ENCODE measurements at places on chromosomes 7 and 10.

GRCh38 chr10:4885162-4885561, 59.2 kb downstream of the AKR1E2 start:
- DNase-seq: no peak

- no peak for DNase-seq
Observed at GRCh38 chr10:49690698-49691356, 11.4 kb downstream of the C10orf53 start.

DNA sequence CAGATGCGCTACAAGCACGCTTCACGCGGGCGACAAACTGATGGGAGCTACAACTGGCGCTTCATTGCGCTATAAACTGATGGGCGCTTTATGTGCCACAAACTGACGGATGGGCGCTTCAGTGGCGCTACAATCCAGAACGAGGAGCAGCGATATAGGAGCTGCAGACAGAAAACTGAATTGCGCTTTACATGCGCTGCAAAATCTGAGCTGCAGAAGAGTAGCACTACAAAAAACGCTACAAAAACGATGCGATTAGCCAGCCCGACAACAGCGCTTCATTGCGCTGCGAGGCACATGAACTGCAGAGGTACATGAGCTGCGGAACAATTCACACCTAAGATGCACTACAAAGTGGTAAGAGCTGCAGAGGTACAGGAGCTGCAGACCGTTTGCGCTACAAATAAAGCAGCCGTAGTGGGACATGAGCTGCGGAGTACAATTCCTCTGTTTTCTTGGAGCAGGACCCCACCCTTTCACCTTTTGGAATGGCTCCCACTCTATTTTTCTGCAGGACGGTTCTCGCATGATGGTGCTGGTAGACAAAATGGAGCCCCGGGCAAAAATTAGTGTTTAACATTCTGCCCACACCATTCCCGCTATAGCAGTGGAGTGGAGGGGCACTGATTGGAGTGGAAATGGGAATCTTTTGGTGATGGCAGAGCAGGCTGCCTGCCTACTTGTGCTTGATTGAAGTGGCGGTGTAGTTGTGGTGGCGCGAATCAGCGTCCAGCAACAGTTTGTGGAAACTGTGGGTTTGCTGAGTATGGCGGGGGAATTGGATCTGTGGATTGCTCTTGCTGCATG, 1.2 kb upstream of the SGCE start:
- no peak for DNase-seq

DNA sequence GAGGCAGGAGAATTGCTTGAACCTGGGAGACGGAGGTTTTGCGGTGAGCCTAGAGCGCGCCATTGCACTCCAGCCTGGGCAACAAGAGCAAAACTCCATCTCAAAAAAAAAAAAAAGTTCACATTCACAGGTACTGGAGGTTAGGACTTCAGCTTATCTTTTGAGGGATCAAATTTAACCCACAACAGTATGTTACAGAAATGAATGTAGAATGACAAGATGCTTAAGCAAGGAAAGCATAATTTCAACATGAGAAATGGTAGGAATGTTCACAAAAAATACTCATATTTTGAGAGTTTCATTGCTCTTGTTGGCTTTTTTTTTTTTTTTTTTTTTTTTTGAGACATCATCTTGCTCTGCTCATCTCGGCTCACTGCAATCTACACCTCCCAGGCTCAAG, 1.9 kb upstream of the HERC4 start:
- no peak for DNase-seq

GRCh38 chr7:71350680-71351079, 218.7 kb downstream of the GALNT17 start:
- no peak for DNase-seq

- DNase-seq: no peak
Observed at GRCh38 chr7:55129541-55130394, 111.0 kb downstream of the EGFR start.

GRCh38 chr7:76300166-76300731, 2.2 kb upstream of the HSPB1 start:
- no peak for DNase-seq

DNA sequence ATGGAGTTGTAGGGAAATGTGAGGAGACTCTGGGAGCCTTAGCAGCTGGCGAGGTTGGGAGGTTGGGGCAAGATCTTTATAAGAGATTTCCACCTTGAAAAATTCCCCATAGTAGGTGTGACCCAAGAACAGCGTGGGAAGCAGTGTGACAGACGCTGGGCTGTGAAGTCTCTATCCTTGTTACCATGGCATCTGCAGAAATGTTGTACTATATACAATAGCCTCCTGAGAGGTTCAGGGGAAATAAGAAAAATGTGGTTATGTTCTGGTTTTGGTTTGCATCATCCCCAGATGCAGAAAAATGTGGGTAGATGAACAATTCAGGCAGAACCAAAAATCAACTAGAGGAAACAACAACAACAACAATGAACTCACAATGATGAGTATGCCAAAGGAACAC, 498.6 kb downstream of the SH2D4B start:
- DNase-seq: no peak

GRCh38 chr7:30665043-30665442, 17.2 kb downstream of the CRHR2 start:
- DNase-seq: no peak

- DNase-seq: no peak
Observed at GRCh38 chr10:19974554-19974953, 158.3 kb downstream of the PLXDC2 start.

GRCh38 chr7:139896831-139897230, 67.8 kb downstream of the TBXAS1 start:
- no peak for DNase-seq

GRCh38 chr10:110686047-110686446, 41.9 kb downstream of the RBM20 start:
- no peak for DNase-seq

- DNase-seq: no peak
Observed at GRCh38 chr7:158746957-158747356, 42.4 kb upstream of the NCAPG2 start.

DNA sequence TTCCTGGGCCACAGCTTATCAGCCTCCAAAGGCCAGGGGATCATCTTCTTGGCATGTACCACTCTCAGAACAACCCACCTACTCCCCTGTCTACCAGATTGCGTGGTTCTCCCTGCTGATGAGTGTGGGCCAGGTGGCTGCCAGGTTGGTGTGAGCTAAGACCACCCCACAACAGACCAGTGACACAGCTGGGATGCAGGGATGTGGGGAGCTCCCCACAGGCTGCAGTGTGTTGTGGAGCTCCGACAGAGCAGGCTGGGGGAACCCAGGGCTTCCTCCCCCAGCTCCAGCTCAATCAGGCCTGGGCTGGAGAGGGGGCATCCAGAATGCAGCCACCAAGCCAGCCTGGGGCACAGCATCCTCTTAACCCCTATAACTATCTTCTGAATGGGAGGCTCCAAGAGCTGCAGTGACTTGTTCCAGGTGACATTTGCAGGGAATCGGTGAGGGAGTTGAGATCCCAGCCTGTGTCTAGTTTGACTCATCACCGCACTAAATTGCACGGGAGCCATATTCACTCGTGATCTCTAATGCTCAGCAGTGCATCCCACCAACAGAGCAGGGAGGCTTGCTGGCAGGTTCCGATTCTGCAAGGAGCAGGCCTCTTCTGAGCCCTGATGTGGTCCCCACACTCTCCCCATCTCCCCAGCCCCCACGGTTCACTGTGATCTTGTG, 596 bp upstream of the GDF2 start:
- no peak for DNase-seq

DNA sequence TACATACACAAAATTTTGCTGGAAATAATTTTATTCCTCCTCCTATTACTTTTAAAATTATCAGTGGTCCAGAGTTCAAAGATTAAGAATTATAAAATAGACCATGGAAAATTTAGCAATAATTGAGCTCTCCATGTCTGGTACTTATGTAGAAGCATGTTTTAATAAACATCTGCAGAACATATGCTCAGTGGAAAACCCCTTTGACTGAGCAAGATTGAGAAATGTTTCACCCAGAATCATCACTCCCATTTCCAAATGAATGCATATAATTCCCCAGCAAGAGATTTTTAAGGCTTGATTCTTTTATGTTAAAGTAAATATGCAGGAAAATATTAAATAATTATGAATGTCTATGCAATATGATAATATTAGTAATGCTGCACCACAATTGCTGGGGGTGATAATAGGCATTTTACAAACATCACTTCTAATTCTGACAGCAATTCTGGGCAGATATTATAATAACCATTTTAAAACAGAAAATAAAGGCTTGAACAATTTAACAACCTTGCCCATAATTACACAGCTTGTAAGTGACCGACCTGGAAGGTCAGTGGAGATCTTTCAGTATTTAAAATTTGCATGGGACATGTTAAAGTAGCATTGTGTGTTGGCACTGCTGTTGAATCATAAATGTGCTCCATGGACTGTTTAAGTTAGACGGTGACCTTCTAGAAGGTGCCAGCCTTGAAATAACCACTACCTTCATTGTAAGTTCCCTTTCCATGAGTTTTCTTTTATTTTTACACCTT, 45.6 kb upstream of the TES start:
- no peak for DNase-seq

DNA sequence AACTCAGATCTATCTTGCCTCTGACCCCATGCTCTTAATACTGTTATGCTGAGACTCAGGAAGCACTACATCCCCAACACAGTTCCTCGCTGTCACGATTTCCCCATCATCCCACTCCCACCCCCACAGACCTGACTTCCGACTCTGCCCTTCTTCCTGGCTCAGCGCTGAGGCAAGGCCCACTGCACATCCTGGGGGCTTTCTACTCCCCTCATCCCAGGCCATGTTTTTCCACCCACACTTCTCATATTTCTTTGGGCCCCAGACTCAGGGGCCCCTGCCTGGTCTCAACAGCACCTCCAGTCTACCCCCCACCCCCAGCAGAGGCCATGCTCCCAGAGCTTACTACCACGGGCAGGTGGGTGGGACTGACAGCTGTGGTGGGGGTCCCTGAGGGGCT, 7.7 kb upstream of the NDST2 start:
- no peak for DNase-seq

DNA sequence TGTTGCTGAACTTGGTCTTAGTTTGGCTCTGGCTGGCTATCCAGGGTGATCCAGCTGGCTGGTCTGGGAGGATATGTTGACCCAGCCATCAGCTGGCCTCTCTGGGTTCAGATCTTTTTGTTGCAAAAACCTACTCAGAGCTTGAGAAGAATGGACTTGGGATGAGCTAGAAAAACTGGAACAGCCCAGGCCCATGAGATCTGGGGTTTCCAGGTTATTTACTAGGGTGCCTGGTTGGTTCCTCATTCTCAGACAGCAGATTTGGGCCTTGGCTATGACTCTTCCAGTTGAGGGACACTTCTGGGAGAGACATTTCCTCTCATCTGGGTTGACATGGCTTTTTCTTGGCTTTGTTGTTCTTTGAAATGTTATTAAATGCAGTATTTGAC, 116.6 kb downstream of the ADCY1 start:
- DNase-seq: no peak

GRCh38 chr10:48839809-48840679, 99.6 kb downstream of the LRRC18 start:
- no peak for DNase-seq

DNA sequence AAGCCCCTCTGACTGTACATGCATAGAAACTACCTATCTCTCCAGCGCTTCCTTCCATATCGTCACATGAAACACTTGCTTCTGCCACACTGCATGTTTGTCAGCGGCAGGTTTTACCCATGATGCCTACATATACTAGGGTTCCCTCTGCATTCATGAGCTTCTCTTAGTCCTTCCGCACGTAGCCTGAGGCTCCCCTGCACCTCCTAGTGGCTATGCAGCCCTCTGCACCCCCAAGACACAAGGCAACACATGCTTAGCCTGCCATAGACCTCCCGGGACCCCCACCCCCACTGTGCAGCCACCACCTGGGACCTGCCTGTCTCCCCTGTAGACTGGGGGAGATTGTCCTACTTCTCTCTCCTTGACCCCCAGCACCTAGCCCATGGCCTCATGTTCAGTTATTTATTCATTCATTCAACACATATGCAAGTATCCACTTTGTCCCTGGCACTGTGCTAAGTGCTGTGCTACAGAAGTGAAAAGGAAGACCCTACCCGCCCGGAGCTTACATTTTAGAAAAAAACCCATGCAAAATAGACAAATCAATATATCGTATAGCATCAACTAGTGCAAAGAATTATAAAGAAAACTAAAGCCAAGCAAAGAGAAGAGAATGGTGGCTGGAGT, 23.5 kb downstream of the TMEM273 start:
- DNase-seq: no peak

- no peak for DNase-seq
Observed at GRCh38 chr7:103660455-103661371, 214.7 kb upstream of the SLC26A5 start.

DNA sequence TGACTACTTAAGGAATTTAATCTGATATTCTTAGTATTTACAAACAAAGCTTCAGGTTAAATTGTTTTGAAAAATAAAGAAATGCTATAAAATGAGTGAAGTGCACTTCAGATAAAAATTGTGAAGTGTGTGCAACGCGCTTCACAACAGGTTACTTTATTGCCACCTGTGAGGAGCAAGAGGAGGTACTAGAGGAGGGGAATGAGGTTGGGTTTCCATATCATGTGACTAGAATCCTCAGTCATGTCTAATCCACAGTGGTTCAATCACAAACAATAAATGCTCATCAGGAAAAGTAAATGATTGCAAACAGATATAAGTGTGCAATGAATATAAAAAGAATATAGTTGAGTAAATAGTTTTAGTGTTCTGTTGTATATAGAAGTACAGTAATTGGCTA, 34.5 kb upstream of the CD36 start:
- DNase-seq: no peak

GRCh38 chr10:112335868-112336265, 38.0 kb upstream of the ACSL5 start:
- no peak for DNase-seq

GRCh38 chr10:30683496-30683895, 53.9 kb upstream of the LYZL2 start:
- no peak for DNase-seq

DNA sequence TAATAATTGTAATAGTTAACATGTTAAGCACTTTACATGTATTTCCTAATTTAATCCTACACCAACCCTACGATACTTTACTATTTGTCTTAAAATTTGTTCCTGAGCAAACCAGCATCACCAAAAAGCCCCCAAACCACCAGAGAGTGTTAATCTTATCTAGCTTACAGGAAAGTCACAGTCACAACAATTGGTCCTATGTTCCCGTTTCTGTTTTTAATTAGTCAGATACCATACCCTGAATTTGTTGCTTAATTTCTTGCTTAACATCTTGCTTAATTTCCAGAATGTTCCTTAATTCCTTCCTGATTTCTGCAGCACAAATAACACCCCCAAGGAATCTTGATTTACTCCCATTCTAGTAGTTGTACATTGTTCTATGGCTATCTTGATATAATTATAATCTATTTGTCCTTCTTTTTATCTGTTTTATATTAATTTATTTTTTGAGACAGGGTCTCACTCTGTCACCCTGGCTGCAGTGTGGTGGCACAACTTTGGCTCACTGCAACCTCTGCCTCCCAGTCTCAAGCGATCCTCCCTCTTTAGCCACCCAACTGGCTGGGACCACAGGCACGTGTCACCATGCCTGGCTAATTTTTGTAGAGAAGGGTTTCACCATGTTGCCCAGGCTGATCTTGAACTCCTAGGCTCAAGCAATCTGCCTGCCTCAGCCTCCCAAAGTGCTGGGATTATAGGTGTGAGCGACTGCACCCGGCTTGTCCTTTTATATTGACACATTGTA, 6.6 kb upstream of the PDSS1 start:
- no peak for DNase-seq
